ENCODE measurements at places on chromosomes 6 and 20.

- DNase-seq, result no peak
These were observed 203.0 kb downstream of the SAMD5 start for GRCh38 chr6:147711476-147711875.

DNA sequence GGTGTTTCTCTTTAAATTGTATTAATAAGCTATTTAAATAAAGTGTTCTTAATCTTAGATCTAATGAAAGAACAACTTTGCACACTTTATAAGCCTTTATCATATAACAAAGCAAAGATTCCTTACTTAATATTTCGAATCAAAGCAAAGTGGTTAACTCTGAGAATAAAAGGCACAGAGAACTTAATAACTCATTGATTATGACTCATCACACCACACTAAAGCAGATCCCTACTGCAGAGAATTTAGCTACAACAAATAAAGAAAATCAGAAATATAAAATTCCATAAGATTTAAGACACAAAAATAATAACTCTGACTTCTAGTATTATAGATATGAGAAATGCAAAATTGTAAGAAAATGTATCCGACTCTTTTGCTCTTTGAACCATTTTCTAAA, 135.6 kb upstream of the RUNX2 start:
- DNase-seq, result no peak

DNA sequence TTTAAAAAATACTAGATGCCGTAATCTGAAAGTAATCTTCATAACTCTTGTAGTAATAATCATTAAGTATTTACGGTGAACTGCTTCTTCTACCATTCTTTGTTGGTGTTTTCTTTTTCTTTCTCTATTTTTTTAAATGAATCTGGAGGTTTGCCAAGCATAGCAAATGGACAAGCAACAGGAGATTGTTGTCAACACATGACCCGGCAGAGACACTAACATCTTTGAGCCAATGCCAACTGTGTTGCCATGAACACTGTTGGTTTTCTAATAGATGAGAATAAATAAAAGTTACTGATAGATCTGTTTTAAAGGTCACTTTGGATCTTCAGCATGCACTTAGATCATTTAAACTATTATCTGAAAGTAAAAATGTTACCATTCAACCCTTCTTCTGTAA, 523.6 kb upstream of the EYS start:
- no peak for DNase-seq

DNA sequence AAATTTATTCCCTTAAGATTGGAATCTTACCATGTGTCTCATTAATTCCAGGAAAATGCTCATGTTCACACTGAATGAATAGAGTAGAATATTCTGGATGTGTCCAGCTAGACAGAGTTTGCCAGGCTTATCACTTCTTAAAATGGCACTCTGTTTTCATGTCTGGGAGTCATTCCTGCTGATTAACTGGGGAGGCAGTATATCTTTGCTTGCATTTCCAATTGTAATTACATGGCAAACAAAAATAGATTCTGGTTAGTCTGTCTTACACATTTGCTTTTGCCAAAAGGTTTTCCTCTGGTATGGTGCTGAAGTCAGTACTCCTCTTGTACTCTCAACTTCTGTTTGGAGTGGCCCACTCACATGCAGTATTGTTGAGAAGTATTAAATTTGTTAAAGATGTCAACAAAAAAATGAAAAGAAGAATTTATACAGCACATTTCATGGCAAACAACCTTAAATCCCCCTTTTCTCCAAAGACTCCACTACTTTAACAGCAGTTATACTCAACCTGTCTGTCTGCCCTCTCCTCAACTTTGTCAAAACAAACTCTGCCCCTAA, 70.2 kb downstream of the TENT5A start:
- DNase-seq, result no peak

GRCh38 chr6:16345449-16346330, 107.3 kb downstream of the GMPR start:
- no peak for DNase-seq

- DNase-seq, result no peak
These were observed 18.6 kb upstream of the MICB start for GRCh38 chr6:31479151-31479932.

DNA sequence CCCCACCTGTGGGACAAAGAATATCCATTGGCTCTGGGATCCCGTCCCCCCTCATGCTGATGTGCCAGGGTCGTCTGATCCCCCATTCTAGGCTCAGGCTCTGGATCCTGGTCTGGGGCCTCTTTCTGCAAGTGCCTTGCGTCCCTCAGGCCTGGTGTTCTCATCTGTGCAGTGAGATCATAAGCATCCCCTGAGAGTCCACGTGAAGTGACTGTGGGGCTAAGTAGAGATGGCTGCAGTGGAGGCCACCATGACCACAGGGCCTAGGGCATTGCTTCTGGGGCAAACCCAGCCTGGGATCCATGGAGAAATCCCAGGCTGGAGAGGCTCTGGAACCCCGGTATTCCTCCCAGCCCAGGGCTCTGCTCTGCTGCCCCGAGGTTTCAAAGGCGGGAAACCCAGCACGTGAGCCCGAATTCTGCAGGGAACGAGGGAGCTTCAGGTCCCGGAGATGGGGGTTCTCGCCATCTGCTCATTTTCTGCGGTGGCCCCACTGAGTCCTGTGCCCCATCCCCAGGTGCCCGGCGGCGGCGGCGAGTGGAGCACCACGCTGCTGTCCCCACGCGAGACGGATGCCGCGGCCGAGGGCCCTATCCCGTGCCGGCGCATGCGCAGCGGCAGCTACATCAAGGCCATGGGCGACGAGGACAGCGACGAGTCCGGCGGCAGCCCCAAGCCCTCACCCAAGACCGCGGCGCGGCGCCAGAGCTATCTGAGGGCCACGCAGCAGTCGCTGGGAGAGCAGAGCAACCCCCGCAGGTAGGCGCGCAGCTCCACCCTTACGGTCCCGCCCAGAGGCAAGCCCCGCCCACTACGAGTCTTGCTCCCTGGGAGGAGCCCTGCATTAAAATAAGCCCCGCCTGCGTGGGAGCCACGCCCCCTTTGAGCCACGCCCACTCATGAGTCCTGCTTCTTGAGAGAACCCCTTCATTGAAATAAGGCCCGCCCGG, 105.5 kb upstream of the MYL9 start:
- no peak for DNase-seq

GRCh38 chr20:23143986-23144690, 58.0 kb upstream of the CD93 start:
- no peak for DNase-seq

DNA sequence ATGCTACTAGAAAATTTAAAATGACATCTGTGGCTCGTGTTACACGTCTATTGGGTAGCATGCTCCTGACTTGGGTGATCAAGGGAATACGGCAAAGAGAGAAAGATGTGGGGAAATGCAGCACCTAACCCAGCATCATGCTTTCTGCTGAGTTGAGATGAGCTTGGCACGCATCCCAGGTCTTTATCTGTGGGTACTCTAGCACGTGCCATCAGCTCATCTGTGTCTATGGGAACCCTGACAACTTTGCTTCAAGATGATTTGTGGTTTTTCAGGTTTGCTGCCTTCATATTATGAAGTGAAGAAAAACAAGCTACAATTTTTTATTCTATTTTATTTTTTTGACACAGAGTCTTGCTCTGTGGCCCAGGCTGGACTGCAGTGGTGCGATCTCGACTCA, 21.0 kb downstream of the RNASET2 start:
- DNase-seq, result no peak

- no peak for DNase-seq
These were observed 24.8 kb downstream of the PHF20 start for GRCh38 chr20:35796571-35796970.

DNA sequence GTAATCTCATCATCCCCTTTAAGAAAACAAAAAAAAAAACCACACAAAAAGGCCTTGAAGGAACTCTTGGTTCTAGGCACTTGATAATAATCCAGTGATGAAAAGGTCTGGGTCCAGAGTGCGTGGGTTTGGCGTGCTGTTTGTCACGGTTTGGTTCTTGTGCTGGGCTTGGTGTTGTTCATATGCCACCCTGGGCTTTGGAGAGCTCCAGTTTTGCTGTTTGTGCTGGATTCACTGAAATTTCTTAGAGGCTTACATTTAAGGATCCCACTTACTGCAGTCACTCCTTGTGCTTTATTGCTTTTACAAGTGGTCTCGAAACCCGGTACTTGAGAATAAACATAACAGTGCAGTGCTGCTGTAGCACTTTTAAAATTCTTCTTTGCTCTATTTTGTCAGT, 68.8 kb upstream of the XRN2 start:
- DNase-seq, result no peak

- no peak for DNase-seq
These were observed 147.4 kb upstream of the SIM1 start for GRCh38 chr6:100612094-100612493.

- DNase-seq, result no peak
These were observed 25.2 kb downstream of the UST start for GRCh38 chr6:148771896-148772554.

DNA sequence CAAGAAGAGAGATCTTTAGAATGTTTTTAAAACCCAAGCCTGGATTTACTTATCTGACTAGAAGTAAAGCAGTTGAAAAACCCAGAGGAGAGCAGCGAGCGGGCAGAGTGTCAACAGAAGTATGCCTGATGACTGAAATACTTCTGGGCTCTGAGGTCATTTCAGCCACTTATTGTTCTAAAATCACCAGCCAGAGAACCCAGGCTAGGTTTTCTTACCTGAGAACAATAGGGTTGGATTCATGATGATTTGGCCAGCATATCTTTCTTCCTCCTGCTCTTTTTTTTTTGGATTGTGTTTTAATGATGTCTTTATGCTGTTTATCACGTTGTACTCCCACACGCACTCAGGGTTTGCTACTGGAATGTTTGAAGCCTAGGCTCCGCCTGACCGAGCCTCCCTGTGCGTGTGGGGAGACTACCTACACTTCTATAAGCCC, 63.0 kb upstream of the KIF25 start:
- DNase-seq, result no peak

DNA sequence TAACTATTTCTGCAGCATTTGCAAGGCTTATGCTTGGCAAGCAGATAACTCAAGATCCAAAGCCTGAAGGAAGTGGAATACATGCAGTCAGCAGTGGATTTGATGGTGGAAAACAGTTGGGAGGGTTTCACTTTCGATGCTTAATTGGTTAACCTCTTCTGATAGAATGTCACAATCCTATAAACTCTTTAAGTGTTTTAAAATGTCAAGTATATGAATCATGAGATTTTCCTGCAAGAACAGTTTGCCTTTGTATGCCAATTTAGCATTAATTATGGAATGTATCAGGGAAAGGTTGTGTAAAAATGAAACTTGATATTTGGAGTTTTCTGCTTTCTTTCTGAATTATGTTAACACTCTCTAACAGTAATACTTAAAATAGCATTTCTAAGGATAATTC, 36.6 kb downstream of the NKX2-4 start:
- DNase-seq, result no peak

DNA sequence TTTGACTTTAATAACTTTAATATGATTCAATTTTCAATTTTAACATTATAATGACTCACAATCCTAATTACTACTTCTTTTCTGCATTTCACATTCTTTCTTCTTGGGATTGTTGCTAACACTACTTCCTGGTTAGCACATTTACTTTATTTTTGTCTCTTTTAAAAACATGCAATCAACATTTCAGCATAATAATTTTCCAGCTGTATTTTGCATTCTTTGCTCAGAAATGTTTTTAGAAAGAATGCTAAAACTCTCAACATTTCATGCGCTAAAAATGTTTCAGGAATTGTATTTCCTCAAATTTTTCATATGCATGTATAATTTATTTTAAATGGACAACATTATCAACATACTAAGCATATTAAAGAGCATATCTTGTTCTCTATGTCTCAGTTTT, 1302.1 kb upstream of the GJE1 start:
- no peak for DNase-seq

GRCh38 chr20:51412951-51413481, 129.5 kb downstream of the NFATC2 start:
- no peak for DNase-seq

- DNase-seq, result peak; percentile 75
These were observed 466 bp upstream of the PSMB1 start for GRCh38 chr6:170553534-170554012.

DNA sequence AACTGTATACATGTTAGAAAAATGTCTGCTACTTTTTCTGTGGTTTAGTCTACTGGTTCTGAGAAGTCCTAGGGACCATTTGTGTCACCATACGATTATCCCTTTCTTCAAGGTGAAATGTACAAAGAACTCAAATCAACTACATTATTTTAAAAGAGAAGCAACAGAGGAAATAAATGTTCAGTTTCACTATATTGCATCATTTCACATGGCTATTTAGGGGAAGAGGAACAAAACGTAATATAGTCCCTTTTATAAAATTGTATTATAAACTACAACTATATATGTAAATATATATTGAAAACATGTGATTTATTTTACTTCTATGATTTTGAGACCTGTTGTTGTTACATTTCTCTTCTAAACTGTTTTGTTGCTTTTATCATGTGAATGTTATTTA, 1308.0 kb downstream of the EPHA7 start:
- DNase-seq, result no peak

DNA sequence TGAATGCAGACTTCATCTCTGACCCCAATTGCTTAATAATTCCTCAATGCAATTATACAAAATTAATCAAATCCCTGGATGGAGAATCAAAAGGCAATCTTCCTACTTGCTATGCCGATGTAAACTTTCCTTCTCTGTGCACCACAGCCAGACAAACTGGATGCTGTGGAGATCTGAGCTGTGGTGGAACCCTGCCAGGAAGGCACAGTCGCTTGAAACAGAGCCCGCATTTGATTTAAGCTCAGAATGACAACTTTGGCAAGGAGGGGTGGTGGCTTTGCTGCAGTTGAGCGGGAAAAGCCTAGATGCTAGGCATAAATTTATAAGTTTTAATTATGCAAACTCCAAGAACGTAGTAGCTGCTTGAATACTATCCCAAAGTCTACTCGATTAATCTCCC, 190.8 kb downstream of the MTFR2 start:
- peak; percentile 16 for DNase-seq

- no peak for DNase-seq
These were observed 37.5 kb downstream of the SASH1 start for GRCh38 chr6:148379966-148380713.

- DNase-seq, result no peak
These were observed 199.7 kb downstream of the TBXT start for GRCh38 chr6:165967810-165968407.

GRCh38 chr20:34970846-34971560, 15.3 kb downstream of the MYH7B start:
- no peak for DNase-seq

- DNase-seq, result no peak
These were observed 2.9 kb upstream of the RAB22A start for GRCh38 chr20:58306421-58307261.

DNA sequence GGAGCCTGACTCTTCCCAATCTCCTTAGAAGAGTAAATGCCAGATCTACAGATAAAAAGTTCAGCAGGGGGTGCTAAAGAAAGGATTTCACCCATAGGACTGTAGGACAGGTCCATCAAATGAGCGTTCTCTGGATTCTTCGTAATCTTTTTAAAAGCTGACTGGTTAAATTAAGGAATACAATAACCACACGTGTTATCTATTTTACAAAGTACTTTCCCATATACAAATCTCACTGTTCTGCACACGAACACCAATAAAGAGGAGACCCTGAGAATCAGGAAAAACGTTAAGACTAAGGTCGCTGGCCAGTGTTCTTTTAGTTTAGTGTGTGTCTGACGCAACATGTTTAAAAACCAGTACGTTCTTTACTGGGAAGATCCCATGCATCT, 542 bp downstream of the TUBE1 start:
- DNase-seq, result no peak

GRCh38 chr6:157403686-157404051, 22.7 kb downstream of the ZDHHC14 start:
- no peak for DNase-seq
